ENCODE measurements at places on chromosomes 7 and 10.

DNA sequence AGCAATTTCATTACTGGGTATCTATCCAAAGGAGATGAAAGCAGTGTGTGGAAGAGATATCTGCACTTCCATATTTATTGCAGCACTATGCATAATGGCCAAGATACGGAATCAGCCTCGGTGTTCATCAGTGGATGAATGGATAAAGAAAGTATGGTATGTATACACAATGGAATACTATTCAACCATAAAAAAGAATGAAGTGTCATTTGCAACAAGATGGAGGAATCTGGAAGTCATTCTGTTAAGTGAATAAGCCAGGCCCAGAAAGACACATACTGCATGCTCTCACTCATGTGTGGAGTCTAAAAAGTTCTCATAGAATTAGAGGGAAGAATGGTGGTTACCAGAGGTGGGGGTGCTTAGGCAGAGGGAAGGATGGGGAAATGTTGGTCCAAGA lies 35.3 kb downstream of the CREM start:
- DNase-seq, result no peak

DNA sequence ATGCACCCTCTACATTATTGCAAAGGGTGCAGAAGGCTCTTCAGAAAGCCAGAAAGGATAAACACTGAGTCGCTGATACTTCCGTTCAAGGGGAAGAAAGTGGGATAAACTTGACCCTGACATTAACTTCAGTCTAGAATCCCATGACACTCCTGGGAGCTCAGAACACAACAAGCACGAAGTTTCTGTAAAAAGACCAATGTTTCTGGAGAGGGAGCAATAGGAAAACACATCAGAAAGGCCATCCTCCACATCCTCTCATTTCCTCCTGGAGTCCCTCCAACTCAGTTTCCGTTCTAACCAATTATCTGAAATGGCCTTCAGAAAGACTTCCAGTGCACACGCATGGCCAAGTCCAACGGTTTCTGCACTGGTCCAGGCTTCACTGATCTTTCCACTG lies 113.5 kb downstream of the SORBS1 start:
- no peak for DNase-seq

DNA sequence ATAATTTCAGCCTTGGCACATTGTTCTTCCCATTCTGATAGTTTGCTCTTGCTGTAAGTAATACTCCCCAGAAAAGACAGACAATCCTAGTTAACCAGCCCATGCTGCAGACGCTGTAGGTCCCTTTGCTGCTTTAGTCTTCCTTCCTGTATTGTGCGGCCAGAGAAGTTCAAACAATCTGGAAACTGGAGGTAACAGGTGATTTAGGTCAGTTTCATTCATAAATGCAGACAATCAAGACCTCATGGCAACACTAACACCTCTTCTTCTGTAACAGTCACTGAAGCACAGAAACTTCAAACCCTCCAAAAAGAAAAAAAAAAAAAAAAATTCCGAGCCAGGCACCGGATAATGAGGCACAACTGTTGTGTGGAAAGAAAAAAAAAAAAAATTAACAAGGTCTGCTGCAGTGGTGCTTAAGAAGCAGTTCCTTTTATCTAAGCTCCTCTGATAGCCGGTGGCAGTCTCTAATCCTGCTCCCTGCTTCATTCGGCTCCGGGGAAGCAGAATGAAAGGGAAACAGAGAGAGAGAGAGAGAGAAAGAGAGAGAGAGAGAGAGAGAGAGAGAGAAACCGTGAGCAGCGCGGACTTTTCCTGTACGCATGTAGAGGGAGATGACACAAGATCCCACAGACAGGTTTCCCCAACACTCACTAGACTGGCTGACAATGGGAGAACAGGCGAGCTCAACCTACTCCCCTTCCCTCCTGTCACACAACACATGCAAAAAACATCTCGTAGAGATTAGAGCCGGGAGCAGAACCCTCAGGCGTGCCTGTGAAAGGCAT lies at the start of gene SEMA3A:
TSS of gene SEMA3A (minus strand) at position 306 of the 788 bp plus-strand sequence. CDS start at position 103, 203 bp downstream.
- DNase-seq, result peak; percentile 51

DNA sequence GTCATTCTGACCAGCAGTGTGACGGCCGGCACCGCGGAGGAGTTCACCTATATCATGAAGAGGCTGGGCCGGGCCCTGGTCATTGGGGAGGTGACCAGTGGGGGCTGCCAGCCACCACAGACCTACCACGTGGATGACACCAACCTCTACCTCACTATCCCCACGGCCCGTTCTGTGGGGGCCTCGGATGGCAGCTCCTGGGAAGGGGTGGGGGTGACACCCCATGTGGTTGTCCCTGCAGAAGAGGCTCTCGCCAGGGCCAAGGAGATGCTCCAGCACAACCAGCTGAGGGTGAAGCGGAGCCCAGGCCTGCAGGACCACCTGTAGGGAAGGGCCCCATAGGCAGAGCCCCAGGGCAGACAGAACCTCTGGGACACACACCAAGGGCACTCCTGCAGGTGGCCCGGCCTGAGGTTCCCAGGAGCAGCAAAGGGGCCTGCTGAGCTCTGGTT lies 9.0 kb downstream of the RBP3 start:
- no peak for DNase-seq

DNA sequence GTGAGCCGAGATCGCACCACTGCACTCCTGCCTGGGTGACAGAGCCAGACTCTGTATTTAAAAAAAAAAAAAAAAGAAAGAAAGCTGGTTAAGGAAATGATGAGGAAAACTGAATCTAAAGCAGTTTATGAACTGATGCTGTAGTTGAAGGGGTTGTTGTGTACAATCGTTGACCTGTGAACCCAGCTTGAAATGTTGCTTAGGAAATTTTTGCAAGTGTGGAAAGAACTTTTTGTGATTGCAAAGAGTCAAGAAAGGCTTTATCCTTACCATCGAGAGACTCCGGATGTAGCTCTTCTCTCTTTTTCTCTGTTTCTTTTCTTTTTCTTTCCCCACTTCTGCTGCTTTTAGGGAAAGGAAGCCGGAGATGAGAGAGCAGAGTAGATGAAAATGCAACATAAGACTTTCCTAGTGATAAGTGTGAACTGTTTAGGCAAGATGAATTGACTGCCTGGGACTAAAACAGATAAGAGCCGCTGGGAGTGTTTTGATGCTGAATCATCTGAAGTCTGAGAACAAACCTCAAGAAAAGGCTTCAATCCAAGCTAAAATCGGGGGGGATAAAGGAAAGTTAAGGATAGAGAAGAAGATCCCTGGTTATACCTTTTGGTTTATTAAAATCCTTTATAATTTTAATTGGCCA lies 69.0 kb downstream of the TAF3 start:
- DNase-seq, result no peak

DNA sequence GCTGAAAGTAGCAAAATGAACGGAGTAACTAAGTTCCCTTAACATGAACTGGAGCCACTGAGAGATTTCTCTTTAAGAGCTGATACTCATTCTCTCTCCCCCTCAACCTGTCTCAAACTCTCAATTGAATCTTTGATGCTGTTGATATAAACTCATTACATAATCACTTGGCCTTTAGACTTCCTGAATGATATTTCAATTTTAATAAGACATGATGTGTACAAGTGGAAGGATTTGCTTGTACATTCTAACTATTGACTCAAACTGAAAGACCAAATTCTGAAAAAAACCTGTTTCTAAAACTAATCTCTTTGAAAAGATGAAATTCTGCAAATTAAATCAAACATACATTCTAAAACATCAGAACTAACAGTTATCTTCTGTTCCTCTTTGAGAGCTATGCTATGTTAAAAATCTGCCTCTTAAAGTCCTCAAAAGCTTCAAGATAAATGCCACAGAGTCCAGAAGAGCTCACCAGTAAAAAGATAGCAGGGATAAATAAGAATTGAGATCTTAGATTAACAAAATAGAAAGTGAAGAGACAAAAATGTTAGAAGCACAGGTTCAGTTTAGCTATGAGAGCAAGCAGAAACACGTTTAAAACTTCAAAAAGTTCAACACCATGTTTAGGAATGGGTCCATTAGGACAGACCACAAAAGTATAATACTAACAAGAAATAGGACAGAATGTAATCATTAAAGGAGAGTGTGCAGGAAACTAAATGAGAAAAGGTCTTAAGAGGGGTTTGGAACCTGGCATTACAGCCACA lies 46.1 kb downstream of the TNPO3 start:
- DNase-seq, result no peak

DNA sequence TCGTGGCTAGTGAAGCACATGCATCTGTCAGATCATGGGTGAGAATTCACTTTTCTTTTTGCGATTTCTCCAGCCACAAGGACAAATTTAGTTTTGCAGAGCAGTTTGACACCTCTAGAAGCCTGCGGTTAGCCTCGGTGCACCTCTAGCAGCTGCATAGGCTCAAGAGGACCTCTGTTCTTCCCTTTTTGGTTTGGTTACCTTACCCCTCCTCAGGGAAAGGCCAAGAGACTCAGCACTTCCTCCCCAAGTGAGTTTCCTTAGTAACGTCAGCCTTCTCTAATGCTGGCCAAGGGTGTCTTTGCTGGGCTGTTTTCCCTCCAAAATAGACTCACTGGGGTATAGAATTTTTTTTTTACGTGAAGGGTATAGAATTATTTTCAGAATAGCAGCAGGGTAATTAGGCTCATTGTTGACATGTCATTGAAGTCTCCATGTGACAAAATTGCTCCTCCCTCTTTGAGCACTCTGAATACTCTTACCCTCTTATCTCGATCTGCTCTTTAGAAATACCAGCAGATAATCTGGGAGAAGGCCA lies 97.8 kb downstream of the AUTS2 start:
- DNase-seq, result no peak

Measured in right renal cortex interstitium (tissue), 3 donors.